ENCODE measurements at places on chromosomes 6 and 20. TPM values are rescaled to one million over a fixed set of nuclear protein-coding genes. Genes with fewer than 3 reads are reported as not detected.

The OPRL1 gene
- 10.2 TPM for total RNA-seq

The DPPA5 gene
- not detected for total RNA-seq

The ERVFRD-1 gene
- total RNA-seq = not detected

The LRFN2 gene
- 0.59 TPM for total RNA-seq

The MAFB gene
- 2.1 TPM for total RNA-seq

DNA sequence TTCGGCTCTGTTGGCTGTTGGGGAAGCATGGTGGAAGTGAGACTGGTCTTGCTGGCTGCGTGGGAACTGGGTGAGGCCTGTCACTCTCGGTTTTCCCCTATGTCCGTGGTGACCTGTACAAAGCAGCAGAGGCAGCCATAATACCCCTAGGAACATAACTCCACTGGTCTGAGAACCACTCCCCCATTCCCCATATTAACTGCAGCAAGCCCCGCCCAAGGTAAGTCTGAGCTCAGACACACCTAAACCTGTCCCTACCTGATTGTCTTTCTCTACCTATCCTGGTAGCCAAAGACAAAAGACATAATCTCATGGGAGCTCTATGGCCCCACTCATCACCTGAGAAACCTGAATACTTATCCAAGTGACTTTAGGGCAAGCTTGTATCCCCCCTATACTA lies 156.3 kb upstream of the PHACTR1 start:
- DNase-seq = no peak

DNA sequence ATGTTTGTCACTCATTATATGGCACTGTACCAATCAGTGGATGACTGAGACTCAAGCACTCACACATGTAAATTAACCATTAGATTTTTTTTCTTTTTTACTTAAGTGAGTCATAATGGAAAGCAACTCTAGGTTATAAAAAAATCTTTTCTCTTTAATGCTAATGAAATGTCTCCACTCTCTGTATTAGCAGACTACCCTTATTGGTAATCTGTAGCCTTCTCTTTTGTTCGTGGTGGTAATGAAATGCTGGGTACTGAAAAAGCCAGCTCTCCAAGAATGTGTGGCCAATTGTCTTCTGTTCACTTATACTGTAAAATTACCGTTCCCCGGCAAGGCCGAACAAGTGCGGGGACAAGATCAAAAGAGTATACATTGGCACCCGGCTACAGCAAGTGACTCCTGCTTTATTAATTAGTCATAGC lies 69.0 kb downstream of the AFG1L start:
- DNase-seq = no peak

DNA sequence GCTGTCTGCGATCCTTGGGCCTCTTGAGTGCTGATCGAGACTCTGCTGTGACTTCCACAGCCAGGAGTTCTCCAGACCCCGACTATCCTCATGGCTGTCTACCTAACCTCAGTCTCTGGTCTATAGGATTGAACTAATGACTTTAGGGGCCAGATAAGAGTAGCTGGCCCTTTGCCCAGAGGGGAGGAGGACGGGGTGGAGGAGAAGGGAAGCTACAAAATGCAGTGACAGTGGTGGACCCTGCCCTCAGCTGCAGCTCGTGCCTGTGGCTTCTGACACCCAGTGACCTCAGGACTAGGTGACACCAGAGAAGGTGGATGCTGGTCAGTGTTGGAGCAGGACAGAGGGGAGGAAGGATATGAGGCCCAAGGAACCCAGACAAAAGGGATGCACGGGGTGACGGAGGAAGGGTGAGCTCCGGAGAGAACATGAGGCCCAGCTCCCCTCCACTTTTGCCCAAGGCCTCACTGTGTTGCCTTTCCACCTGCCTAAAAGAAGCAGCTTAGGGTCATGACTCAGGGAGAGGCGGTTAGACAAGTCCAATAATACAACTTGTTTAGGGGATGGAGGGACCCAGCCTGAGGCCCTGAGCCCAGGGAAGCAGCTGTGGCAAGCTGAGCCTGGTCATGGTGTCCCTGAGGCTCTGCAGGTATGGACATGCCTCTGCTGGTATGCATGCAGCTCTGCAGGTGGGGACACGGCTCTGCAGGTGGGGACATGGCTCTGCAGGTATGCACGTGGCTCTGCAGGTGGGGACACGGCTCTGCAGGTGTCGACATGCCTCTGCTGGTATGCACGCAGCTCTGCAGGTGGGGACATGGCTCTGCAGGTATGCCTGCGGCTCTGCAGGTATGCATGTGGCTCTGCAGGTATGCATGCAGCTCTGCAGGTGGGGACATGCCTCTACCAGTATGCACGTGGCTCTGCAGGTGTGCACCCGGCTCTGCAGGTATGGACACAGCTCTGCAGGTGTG lies 67.7 kb downstream of the SYNJ2 start:
- DNase-seq = no peak

GRCh38 chr6:39056681-39057080 lies 8.1 kb downstream of the GLP1R start:
- no peak for DNase-seq

DNA sequence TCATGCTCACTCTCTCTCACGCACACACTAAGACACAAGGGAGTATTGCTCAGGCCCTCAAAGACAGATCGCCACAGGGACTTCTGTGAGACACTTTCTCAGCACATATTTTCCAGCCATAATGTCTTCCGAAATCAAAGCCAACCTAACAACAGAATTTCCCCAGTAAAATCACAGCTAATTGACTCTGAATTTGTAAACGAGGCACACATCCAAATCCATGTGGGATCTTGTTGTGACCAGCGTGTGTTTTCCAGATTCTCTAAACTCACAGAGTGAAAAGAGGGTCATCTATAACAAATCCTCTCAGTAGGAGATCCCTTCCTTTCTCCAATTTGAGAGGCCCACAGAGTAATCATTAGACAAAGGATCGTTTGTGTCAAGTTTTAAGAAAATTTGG lies 280.4 kb downstream of the PACRG start:
- no peak for DNase-seq

DNA sequence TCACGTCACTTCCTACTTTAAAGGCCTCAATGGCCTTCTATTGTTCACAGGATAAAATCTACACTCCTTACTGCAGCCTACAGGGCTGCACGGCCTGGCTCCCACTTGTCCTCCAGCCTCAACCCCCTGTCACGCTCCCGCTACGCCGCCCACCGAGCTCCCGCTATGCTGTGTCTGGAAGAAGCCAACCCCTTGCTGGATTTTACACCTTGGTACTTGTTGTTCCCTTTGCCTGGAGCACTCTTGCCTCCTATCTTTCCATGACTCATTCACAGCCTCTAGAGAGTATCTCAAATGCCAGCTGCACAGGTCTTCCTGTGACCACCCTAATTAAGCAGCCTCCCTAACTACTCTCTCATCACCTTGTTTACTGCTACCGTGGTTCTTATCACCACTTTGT lies 259.9 kb downstream of the PRKN start:
- no peak for DNase-seq

DNA sequence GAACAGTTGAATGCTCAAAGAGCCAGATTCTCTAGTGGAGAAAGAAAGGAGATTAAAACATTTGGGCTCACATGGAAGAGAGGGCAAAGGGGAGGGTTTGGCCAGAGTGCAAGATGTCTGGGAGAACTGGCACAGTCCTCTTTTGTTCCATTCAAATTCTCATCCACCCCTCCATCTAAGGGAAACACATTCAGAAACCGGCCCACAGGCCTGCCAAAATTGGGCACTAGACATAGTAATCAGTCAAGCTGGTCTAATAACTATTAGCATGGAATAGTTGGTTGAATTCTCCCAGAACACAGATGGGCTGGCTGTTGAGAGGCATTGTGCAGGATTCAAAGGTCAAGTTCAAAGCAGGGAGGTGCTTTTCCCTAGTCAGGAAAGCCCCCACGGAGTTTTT lies 341.4 kb upstream of the IRAK1BP1 start:
- no peak for DNase-seq

- DNase-seq = no peak
Observed at GRCh38 chr6:1792989-1793388, 183.3 kb downstream of the FOXC1 start.

- DNase-seq = no peak
Observed at GRCh38 chr6:43933148-43933885, 163.3 kb downstream of the VEGFA start.

DNA sequence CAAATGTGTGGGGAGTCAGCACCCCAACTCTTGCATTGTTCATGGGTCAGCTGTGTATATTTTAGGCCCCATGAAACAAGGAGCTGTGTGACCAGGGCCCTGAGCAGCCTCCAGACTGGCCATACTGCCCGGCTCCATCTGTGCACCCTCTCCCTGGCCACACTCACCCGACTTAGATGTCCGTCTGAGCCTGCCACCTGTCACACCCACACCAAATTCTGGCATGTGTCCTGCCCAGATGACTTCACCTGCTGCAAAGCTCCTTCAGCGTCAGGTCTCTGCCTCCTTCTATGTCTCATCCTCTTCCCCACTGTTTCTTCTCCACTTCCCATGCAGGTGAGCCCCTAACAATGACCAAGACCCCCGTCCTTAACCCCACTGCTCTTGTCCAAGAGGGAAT lies 88.1 kb upstream of the THBS2 start:
- DNase-seq = no peak

DNA sequence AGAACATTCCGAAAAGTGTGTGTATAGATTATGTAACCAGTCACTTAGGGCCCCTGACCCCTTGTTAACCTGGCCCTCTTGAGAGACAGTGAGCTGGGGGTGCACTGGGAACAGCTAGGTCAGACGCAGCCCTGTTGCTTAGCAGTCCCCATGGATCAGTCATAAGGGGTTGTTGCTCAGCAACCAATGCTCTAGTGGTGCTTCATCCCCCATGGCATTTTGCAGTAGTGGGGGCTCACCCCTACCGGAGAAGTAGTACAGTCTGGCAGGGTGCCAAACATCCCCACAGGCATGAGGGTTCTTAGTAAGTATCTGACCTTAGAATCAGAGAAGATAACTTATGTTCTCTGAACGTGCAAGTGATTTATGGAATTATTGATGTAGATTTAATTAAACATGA lies 12.3 kb downstream of the PKIB start:
- DNase-seq = no peak

DNA sequence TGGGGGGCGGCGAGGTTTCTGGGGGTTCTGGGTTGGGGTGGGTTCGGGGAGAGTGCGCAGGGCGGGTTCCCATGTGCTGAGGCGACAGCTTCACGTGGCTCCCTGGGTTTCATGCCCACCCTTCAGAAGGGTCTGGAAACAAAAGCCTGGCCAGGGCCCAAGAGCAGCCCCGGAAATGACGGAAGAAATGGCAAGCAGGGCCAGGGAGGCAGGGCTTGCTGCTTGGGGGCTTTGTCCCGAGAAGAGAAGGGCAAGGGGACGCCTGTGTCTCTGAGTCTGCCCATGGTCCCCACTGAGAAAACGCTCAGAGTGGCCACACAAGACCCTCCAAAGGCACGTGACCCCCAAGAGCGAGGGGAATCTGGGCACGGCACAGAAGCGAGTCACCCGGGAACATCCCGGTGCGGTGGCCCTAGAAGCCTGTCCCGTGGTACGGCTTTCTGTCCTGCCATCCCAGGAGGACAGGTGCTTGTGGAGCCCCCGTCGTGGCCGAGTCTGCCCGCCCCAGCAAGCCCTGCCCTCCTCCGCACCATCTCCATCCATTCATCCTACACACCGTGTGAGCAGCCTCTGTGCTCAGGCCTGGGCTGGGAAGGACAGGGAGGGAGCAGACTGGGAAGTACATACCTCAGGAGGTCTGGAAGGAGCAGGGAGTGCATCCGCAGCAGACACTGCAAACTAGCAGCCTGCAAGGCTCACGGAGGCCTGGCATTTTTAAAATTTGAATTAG lies 9.0 kb downstream of the NPEPL1 start:
- DNase-seq = no peak

GRCh38 chr20:51609251-51609650 lies 66.7 kb upstream of the NFATC2 start:
- DNase-seq = no peak

GRCh38 chr6:161459008-161459615 lies 185.3 kb upstream of the AGPAT4 start:
- no peak for DNase-seq

DNA sequence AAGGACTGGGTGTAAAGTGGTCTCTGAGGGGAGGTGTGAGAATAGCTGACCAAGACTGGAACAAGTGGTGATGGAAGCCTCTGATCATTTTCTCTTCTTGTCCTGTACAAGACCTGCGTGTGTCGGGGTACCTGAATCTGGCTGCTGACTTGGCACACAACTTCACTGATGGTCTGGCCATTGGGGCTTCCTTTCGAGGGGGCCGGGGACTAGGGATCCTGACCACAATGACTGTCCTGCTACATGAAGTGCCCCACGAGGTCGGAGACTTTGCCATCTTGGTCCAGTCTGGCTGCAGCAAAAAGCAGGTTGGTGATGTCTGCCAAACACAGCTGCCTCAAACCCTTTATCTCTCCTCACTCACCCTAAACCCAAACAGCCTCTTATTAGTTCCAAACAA lies 1.7 kb upstream of the HSD17B8 start:
- no peak for DNase-seq

DNA sequence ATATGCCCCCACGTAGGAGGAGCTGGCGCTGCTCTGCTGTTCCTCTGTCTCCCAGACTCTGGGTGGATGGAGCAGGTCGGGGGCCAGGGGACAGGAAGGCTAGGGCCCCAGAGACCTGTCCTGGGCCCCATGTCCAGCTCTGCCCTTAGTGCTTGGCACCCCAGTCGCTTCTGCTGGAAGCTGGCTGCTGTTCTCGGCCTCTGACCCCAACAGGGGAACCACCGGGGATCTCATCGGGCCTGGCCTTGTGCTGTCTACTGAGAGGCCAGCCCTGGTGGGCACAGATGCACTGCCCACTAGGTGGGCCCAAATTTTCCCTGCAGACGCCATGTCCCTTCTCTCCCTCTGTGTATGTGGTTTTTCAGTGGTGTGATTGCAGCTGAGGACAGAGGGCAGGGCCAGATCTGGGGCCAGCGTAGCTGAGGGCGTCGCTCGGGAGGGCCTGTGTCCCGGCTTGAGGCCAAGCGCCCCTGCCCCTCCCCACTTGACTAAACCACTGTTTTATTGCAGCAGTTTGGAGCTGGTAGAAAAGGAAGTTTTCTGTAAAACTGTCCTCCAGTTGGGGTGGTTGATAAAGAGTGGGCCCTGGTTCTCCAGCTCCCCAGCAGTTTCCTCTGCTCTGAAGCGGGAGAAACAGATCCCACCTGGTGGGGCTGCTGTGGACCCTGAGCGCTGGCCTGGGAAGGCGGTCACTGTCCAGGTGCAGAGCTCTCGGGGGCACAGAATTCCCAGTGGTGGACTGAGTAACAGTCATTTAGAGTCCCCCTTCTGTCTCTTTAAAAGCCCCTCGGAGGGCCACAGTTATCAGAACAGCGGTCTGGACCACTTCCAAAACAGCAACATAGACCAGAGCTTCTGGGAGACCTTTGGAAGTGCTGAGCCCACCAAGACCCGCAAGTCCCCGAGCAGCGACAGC lies 5.9 kb upstream of the COL20A1 start:
- no peak for DNase-seq

GRCh38 chr20:58102744-58103516 lies 125.5 kb downstream of the ANKRD60 start:
- DNase-seq = no peak

GRCh38 chr6:47402081-47402480 lies 75.5 kb upstream of the CD2AP start:
- no peak for DNase-seq

Measured in endothelial cell (in vitro differentiated cells).